ENCODE measurements at places on chromosomes 12 and 14.

GRCh38 chr12:97275256-97275655 lies 187.3 kb upstream of the RMST start:
- peak; percentile 81 for DNase-seq

- no peak for DNase-seq
Measured at GRCh38 chr14:73344319-73344718, 107.0 kb downstream of the PAPLN start.

GRCh38 chr12:14340371-14340770 lies 25.1 kb upstream of the ATF7IP start:
- DNase-seq = no peak

GRCh38 chr14:64826333-64826732 lies 53.4 kb downstream of the SPTB start:
- no peak for DNase-seq

DNA sequence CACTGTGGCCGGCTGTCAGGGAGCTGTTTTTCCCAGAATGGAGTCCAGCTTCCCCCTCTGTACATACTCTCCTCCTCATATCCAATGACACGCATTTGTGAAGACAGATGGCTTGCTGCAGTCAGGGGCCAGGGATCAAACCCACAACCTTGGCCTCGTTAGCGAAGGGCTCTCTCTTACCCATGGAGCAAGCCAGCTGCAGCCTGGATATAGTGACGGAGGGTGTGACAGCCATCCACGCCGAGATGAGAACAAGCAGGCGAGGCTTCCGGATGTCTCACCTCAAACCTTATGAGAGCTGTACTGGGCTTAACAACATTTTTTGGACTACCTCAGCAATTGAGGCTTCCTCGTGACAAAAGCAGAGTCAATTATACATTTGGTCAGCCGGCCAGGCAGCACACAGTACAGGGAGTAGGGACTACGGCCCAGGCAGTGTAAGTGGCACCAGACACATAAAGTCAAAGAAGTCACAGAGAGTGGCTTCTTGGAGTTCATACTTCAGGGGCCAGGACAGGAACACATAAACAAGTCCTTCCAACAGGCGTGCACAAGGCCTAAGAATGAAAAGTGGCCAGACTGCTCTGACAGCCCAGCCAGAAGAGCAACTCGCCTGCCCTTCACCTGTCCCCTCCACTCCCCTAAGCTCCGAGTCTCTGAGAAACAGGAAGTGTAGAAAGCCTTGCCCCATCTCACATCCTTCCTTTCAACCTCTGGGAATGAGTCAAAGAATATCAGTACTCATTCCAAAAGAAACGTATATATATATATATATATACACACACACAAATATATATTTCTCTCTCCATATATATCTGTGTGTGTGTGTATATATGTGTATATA lies 115.1 kb downstream of the TTC7B start:
- DNase-seq = no peak

DNA sequence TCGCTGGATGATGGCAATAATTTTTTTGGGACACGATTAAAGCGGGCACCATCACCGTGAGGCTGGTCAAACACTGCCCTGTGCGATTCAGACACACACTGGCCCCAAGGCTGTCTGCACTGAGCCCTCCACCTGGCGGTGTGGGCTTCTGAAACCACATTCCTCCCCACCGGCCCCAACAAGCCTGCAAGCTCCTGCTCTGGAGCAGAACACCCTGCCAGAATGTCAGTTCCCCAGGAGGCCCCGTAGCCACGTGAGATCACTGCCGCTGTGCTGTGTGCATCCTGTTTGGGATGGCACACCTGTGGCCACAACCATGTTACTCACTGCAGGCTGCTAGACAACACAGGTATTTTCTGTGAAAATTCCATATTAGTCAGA lies 7.9 kb downstream of the GSC start:
- no peak for DNase-seq

DNA sequence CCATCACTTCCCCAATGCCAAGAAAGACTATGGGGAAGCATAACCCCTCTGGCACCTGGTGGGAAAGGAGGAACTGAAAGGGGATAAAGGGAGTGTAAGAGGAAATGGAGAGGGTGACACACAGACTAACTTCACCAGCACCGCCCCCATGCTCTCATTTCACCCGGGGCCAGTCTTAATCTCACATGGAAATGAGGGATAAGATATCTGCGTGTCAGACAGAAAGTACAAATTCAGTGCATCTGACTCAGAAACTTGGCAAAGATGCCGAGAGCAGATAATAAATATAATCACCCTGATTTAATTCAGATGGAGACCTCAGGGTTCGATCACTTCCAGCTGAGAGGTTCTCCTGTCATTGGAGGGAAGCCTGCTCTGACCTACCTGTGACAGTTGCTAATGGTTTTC lies 191.6 kb downstream of the DUSP6 start:
- DNase-seq = no peak

DNA sequence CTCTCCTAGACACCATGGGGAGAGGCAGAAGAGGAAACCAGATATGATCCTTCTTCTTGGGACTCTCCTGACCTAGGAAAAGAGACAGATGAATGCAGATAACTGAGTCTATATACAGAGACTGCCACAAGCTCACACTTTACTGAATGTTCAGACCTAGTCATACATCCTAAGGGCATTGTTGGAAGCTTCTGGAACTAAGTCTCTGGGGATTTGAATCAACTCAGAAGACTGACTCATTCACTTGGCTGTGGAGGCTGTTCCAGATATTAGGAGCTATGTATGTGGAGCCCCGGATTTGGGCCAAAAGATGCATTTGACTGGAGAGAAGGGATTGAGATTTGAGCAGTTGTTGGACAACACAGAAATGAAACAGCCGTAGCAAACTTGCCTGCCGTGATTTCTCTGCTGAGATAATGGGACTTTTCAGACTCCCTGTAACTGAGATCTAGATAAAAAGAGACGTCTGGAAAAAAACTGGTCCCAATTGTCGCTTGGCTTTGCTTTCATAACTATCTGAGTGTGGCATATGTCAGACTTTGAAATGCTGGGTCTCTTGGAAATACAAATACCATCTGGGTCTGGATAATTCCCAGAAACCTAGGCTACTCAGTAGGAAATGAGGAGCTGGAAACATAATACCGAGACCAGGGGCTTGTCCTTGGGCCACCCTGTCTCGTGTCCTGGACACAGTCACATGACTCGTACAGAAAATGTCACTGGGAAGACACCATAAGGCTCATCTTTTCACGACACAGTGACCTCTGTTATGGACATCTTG lies 396.8 kb downstream of the NUAK1 start:
- DNase-seq = no peak

GRCh38 chr14:59161561-59162175 lies 26.8 kb upstream of the DAAM1 start:
- DNase-seq = peak; percentile 11

- no peak for DNase-seq
Measured at GRCh38 chr12:28961948-28962384, 187.1 kb upstream of the FAR2 start.

DNA sequence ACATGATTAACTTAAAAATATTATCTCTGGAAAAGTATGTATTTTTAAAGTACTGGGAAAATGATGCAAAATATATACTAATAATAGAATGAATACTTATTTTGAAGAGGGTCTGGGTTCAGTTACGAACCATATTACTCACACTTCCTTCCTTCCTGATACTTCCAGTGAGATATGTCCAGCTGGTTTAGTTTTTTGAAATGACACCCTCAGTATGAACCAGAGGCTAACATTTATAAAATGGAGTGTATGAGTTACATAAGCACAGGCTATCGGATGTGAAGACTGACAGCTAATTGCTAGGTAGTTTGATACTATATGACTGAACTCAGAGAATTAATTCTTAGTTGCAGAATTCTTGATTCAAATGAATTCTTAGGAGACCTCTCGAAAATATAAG lies 122.9 kb downstream of the OTOGL start:
- DNase-seq = no peak

- DNase-seq = no peak
Measured at GRCh38 chr12:114698566-114699163, 14.7 kb upstream of the TBX3 start.

- DNase-seq = no peak
Measured at GRCh38 chr12:104446646-104447421, 9.9 kb upstream of the CHST11 start.

GRCh38 chr14:101855958-101856357 lies 94.4 kb downstream of the PPP2R5C start:
- DNase-seq = no peak

DNA sequence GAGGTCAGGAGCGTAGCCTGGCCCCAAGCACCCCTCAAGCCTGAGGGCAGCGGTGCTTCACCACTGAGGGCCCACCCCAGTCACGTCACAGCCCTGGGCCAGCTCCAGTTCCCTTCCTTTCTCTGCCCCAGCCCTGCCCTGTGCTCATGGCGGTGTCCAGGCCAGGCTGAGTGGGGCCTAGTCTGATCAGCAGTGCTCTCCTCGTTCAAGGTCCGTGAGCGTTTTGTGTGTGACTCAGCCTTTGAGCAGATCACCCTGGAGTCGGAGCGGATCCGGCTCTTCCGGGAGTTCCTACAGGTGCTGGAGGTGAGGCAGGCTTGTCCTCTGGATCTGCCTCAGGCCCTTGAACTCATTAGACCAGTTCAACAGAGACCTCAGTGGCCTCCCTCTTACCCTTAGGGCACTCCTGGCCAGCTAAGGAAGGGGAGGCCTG lies 19.0 kb downstream of the PRPF40B start:
- no peak for DNase-seq

DNA sequence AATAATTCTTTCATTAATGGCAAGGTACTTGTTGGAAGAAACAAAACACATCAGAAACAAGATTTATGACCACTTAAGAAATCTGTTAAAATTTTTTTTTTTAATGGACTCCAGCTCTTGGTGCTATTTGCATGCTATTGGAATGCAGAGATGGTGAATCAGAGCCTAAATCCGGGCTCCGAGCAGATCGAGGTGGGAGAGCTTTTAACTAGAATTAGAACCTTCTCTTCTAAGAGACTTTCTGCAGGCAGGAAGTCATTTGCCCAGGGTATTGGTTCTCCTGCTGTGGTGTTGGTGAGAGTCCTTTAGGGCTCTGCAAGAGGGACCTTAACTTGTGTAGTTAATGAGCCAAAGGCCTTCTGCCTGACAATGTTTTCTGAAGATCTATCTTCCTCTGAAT lies 419.4 kb downstream of the SNAPC1 start:
- DNase-seq = no peak

- no peak for DNase-seq
Measured at GRCh38 chr12:12922191-12922616, 29.8 kb downstream of the GPRC5D start.

GRCh38 chr14:22668417-22668816 lies 24.3 kb upstream of the OR6J1 start:
- no peak for DNase-seq

- DNase-seq = no peak
Measured at GRCh38 chr12:6180268-6181051, 19.7 kb upstream of the CD9 start.

GRCh38 chr12:53498235-53498630 lies 1.0 kb downstream of the MAP3K12 start:
- no peak for DNase-seq

GRCh38 chr14:76289276-76289675 lies 86.7 kb upstream of the ESRRB start:
- no peak for DNase-seq

- DNase-seq = no peak
Measured at GRCh38 chr12:53940443-53941014, 1.9 kb downstream of the HOXC13 start.

GRCh38 chr12:101666052-101666728 lies 31.2 kb upstream of the CHPT1 start:
- peak; percentile 33 for DNase-seq

GRCh38 chr14:69376439-69376838 lies 21.7 kb downstream of the ERH start:
- no peak for DNase-seq

- DNase-seq = no peak
Measured at GRCh38 chr14:22556021-22556989, 32.7 kb downstream of the DAD1 start.

GRCh38 chr12:123119808-123120207 lies 31.1 kb downstream of the PITPNM2 start:
- DNase-seq = no peak

- no peak for DNase-seq
Measured at GRCh38 chr12:10700581-10700980, 22.5 kb downstream of the YBX3 start.

DNA sequence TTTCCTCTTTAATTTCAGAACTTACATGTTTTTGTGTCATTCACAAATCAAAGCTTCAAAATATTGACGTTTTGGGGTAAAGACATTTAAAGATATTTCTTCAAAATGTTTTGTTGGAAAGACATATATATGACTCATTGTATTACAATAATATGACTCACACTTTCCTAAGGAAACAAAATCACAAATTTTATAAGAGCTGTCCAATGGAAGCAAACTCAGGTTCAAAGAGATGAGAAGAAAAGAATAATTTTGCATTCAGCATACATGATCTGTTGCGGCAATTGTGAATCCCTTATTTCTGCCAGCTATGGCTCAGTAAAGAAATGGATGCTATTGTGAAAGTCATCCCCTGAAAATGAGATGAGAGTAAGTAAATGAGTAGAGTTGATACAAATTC lies 82.7 kb downstream of the GRIP1 start:
- DNase-seq = no peak

DNA sequence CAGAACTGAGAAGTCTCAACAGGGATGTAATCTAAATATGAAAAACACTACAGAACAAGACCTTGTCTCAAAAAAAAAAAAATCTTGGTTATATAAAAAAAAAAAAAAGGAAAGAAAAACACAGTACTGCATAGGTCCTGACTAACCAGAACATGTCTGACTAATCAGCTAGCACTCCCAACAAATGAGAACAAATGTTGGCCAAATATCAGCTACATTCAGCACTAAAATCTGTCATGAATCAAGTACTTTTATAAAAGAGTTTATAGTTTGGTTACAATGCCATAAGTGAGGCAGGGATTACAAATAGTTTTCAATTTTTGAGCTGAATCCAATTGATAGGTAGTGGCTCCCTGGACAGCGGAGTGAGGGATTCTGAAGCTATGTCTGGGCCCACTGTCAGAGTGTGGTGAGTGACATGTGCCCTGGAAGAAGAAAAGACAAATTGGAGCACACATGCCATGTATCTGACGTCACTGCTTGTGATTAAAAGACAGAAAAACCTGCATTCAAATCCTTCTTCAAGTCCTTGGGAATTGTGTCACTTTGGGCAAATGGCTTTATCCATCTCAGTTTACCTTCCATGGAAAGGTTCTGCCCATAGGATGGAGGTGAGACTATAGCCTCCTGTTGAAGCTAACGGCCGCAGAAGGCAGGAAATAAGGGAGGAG lies 5.6 kb upstream of the FAM234B start:
- DNase-seq = no peak

GRCh38 chr12:94187361-94187760 lies 39.0 kb downstream of the PLXNC1 start:
- DNase-seq = peak; percentile 31

DNA sequence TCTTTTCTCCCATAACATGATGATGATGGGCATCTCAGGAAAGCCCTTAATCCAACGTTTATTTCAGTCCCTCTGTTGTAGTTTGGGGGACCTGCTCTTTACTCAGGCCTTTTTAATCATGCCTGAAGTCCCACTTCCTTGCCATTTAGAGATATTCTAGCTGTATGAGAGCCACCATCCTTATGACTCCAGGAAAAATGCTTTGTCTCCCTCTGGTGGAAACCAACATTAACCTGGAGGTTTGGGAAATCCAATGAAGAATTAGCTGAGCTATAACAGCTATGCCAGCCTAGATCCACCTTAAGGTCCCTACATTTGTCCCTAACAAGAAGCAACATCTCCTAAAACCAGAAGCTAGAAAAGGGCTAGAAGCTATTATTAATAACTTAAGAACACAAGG lies 1399.1 kb downstream of the LRFN5 start:
- no peak for DNase-seq
